Activated T-cell treated with anti-CD3 and anti-CD28 coated beads for 48 hours (primary cell): ENCODE measurements at places on chromosomes 6 and 20.
A peak's percentile ranks its signal among the peaks of the same experiment; 100 is the strongest.

DNA sequence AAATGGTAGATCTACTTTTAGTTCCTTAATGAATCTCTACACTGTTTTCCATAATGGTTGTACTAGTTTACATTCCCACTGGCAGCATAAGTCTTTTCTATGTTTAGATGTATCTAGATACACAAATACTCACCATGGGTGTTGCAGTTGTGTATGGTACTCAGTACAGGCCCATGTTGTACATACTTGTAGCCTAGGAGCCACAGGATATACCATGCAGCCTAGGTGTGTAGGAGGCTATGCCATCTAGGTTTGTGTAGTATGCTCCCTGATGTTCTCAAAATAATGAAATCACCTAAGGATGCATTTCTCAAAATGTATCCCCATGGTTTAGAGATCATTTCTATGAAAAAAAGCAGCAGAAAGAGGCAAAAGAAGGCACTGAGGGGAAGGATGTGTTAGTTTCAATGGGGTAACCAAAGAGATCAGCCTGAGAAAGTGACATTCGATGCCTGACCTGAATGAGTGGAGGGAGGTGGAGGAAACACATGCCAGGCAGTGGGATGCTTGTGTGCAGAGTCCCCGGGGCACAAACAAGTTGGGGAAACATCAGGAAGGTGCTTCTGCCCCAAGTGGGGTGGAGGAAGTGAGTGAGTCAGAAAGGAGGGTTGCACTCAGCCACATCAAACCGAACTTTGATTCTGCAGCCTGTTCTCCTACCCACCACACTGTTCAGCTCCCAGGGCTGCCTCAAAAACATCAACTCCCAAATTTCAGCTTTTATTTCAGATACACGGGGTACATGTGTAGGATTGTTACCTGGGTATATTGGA, 191.2 kb downstream of the ZNF217 start:
- DNase-seq, result no peak

- no peak for DNase-seq
These were observed 225.1 kb upstream of the MANEA start for GRCh38 chr6:95352064-95352795.

GRCh38 chr6:159254186-159254585, 85.0 kb downstream of the FNDC1 start:
- DNase-seq, result no peak

DNA sequence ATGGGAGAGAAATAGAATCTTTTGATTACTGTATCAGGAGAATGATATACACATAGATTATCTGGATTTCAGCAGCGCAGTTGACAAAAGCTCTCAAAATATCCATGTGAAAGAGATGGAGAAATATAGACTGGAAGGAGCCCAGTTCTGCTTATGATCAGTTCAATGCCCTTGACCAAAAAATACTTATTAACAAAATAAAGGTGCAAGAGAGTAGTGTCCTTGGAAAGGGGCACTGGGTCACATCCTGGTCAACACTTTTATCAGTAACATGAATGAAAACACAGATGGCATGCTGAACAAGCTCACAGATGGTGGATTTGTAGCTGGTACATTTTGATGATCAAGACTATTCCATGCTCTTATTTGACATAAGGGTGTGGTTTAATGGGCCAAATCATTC, 63.9 kb upstream of the PLEKHG1 start:
- DNase-seq, result no peak

- DNase-seq, result no peak
These were observed 43.7 kb upstream of the SMIM28 start for GRCh38 chr6:138334000-138334399.

DNA sequence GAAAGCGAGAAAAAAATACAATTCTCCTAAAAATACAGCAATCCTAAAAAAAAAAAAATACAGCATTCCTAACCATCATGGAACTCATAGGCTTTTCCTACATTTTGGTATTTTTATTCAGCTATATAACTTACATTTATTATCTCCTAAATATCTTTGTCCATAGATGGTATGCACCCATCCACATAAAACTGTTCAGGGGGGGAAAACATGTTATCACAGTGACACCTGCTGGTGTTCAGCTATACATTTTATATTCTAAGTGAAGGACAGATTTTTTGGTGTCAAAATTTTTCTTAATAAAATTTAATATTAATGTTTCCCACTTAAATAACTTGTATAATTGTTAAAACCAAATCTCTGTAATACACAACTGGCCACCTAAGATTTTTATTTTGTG, 58.0 kb downstream of the BLOC1S5 start:
- DNase-seq, result no peak

DNA sequence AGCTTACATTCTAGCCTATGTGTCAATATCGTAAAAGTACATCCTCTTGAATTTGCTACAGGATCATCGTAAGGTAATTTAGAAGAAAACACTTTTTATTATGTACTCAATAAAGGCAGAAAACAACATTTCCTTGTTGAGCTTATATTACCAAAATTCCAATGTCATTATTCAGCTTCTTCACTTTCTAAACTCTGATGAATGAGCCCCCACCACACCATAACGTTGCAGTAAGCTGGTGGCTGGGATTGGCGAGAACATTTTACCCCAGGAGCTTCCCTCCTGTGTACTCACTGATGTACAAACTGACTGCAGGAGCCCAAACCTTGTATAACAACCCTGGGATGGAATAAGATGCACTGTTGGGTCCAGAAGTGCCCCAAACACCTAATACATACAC, 238.1 kb upstream of the MARCKS start:
- DNase-seq, result no peak

GRCh38 chr20:42837456-42837855, 352.2 kb downstream of the PTPRT start:
- DNase-seq, result no peak

GRCh38 chr6:43742931-43743632, 26.9 kb upstream of the VEGFA start:
- no peak for DNase-seq

- DNase-seq, result no peak
These were observed 100.1 kb downstream of the ASXL1 start for GRCh38 chr20:32458061-32458836.

- DNase-seq, result no peak
These were observed 155.4 kb downstream of the MCHR2 start for GRCh38 chr6:99838607-99839006.

- DNase-seq, result no peak
These were observed 12.5 kb downstream of the PLCB1 start for GRCh38 chr20:8144282-8145245.

- no peak for DNase-seq
These were observed 258.9 kb downstream of the CD109 start for GRCh38 chr6:73954881-73955280.

DNA sequence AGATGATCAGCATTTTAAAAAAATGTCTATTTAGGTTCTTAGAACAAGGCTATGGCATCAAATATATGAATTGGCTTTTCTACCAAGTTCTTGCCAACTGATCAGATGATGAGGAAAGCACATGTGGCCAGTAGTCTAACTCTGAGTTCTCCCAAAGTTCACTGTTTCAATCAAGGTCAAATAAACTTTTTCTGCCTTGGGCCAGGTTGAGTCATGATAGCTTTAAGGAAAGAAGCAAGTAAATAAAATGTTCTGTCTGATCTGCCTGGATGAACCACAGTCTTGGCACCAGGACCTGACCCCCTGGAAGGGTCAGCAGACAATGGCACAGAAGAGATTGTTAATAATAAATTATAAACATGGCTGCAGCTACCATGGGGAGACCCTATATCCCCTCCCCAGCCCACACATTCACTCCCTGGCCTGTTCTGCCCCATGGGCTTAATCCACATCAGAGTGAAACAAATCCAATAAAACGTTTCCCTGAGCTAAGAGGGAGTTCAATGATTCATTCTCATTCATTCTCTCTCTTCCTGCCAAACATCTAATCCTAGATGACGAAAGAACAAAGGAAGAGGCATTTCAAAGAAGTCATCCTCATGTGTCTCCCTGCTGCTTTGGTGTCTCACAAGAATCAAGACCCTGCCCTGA, 661.6 kb downstream of the DHX35 start:
- no peak for DNase-seq

- DNase-seq, result no peak
These were observed 26.8 kb downstream of the SLC16A10 start for GRCh38 chr6:111114087-111114443.

GRCh38 chr6:4446982-4447381, 311.6 kb upstream of the ECI2 start:
- DNase-seq, result no peak

DNA sequence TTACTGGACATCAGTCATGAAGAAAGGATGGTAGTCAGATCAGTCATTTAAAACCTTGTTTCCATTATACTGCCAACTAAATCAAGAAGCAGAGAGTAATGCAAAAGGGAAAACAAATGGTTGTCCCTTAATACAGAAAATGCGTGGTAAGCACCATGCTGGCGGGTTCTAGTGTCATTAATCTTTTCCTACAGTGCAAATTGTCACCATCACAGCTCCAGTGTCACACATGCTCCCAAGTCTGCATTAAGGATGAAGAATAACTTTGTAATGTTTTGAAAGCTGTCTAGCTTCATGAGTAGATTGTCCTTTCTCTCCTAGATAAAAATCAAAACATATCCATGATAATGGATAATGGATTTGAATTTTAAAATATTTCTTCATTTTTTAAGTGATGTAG, 735.6 kb downstream of the EPHA7 start:
- DNase-seq, result no peak

- DNase-seq, result no peak
These were observed 2.6 kb downstream of the TRIM39 start for GRCh38 chr6:30329331-30329730.

DNA sequence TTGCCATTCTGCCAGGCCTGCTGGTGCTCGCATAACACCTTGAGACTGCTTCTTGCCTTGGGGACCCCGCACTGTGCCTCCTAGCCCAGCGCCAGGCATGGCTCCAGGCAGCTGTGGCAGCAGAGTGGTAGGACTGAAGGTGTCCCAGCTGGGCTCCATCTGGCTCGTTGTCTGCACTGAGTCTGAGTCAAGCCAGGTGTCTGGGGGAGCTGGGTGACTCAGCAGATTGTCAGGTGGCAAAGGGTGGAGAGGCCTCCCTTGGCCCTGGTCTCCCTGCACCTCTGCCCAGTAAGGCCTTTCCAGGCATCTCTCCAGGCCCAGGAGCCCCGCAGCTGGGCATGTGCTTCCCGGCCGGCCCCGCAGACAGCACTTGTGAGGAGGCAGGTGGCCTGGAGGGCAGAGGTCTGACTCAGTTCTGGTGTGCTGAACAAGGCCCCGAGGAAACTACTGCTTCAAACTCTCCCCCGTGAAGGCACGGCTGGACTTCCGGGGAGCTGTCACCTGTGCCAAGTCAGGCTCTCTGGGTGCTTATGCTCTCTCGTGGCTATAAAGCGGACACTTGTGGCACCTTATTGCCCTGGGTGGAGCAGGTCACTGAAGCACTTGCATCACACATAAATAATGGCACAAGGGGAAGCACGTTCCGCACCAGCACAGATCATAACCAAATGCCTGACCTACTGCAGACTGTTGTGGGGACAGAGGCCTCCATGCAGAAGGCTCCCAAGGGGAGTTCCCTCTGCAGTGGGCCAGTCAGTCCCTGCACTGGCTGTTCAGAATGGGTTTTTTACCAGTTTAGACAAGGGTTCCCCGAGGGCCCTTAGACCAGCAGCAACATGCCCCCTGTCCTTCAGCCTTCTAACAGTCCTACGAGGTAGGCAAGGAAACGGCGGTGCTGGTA, 27.5 kb downstream of the FOXC1 start:
- no peak for DNase-seq

GRCh38 chr20:45823949-45824835, 2.9 kb downstream of the TNNC2 start:
- DNase-seq, result peak; percentile 51

DNA sequence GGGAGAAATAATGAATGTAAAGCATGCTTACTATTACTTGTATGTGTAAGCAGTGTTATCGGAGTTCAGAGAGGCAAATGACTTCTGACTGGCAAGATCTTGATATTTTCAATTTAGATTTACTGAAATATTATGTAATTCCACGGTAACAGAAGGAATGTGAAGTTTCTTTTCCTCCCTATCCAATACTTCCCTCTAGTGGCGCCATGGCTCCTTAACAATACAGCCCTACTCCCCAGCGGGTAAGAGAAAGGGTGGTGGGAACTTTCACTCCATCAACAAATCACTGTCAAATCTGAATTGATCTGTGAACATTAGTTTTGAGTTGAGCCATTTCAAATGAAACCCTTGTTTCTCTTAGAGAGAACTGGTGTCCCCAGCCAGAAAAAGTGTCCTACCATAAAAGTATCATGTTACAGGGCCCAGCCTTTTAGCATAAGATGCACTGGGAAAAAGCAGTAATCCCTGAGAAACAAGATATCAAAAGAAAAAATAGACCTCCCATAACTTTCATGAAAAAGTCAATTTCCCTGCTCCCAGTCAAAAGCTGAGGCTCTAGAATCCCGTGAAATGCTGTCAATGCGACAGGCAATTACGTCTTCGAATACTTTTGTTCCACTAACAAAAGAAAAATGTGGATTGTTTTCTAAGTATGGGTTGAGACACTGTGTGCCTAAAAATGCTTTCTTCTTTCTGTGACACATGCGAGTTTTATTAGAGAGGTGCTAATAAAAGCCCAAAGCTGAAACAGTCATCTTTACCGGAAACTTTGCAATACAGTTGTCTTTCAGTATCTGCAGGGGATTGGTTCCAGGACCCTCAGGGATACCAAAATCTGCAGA, 12.9 kb downstream of the COX7A2 start:
- no peak for DNase-seq

DNA sequence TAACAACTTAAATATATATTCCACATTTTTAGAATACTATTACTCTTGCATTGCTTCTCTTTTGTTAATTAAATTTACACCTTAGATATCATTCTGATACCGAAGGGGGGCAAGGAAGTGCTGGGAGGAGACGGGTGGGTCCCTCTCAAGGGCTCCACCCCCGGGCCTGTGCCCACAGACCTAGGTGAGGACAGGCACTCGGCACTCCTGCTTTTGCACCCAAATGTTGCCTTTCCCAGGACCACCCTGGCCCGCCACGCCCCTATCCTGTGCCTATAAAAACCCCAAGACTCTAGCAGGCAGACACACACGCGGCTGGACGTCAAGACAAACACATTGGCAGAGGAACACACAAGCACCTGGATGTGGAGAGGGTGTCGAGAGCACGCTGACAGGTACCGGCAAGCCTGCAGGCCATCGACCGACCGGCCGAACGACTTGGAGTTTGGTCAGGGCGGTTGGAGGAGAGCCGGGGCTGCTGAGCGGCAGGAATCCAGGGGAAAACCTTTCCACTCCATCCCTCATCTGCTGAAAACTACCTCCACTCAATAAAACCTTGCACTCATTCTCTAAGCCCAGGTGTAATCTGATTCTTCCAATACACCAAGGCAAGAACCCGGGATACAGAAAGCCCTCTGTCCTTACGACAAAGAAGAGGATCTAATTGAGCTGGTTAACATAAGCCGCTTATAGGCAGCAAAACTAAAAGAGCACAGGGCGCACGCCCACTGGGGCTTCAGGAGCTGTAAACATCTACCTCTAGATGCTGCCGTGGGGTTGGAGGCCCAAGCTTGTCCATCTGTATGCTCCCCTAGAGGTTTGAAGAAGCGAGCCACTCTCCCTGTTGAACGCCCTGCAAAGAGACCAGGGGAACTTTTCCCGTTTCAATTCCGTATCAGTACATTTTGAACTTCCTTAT, 197.4 kb upstream of the PRSS16 start:
- DNase-seq, result no peak

DNA sequence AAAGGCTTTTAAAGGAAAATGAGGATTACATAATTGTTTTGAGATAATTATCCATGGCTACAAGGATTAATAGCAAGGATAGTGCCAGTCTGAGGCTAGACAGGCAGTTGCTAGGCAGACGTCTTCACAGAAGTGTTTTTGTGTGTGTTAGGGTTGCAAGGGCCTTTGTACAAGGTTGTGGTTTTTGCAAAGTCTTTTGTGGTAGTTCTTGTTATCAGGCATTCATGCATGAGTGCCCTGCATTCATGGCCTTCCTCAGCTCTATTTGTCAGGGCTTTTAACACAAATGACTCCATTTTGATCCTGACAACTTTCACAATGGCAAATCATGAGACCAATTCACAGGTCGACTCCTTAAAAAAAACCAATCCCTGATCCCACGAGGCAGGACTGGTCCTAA, 68.1 kb upstream of the TXNDC5 start:
- no peak for DNase-seq
